Caudate nucleus (tissue), 63 donors: ENCODE measurements at places on chromosomes 12 and 14.
A peak's percentile ranks its signal among the peaks of the same experiment; 100 is the strongest.

DNA sequence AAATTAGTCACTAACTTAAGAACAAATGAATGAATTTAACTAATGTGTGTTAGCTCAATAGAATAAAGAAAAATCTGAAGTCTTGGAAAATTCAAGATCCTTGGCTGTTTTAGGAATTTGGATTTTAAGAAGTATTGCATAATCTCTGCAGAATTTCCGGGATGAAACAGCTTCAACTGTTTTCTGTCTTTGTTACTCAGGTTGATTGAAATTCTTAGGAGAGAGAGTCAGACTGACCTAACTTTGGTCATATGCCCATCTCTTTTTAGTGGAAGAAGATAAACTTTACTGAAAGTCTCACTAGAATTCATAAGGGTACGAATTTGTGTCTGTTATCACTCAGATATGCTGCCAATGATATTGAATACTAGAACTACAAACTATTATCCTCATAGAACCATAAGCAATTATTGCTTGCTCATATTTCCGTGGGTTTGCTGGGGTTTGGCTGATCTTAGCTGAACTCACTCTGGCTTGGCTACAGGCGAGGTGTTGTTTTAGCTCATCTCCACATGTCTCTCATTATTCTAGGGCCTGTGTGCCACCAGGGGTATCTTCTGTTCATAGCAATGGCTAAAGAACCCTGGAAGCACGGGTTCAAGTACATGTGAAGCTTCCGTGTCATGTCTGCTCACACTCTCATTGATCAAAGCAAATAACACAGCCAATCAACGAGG lies 257.4 kb upstream of the NOVA1 start:
- no peak for DNase-seq

DNA sequence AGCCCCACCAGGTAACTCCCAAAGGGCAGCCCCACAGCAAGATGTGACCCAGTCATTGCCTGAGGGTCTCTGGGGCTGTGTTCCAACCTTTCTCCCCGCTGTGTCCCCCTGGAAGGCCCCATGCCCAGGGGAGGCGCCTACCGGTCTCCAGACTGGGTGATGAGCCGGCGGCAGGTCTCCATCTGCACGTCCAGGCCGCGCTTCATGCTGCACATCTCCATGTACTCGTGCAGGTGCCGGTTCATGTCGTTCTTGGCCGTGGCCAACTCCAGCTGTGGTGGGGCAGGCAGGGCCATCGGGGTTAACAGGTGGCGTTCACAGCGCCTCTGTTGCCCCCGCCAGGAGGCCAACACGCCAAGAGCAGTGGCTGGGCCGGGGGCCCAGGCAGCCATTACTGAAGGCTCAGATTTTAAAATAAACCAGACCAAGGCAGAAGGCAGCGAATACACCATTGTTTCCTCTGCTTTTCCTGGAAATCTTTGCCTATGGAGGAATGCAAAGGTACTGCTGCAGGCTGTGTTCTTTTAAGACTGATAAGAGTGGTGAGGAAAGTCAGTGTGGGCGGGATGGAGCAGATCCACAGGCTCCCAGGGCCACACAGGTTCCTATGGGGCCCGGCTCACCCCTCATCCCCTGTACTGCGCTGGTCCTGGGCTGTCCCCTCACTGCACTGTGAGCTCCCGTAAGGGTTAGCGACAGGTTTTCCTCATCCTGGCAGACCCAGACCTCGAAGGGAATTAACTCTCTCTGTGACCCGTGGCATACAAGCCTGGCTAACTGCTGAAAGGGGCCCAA lies 7.3 kb downstream of the GAPDH start:
- DNase-seq, result no peak

GRCh38 chr14:68558096-68558495 lies 234.8 kb downstream of the ZFP36L1 start:
- DNase-seq, result no peak

DNA sequence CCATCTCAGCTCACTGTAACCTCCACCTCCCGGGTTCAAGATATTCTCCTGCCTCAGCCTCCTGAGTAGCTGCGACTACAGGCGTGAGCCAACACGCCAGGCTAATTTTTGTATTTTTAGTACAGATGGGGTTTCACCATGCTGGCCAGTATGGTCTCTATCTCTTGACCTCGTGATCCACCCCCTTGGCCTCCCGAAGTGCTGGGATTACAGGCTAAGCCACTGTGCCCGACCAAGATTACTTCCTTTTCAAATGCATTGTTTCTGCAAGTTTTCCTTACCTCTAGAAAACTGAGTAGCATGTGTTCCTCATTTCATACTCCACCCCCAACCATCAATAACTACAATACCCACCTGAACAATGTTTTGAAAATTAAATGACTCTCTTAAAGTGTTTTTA lies 13.1 kb downstream of the ARF6 start:
- DNase-seq, result no peak

DNA sequence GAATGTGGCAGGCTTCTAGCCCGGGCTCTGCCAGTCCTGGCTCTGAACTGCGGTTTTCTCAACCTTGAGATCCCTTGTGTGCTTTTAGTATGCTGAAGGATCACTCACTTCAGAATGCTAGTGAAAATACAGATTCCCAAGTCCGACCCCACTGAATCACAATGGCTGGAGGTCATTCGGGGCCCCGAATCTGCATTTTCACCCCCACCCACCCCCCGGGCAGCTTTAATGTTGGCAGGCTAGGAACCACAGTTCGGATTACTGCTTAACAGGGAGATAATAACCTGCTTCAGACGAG lies 573 bp upstream of the SUSD6 start:
- DNase-seq, result no peak

- no peak for DNase-seq
Measured at GRCh38 chr14:103748534-103748857, 32.9 kb downstream of the ZFYVE21 start.

- no peak for DNase-seq
Measured at GRCh38 chr14:24937300-24937699, 112.6 kb downstream of the STXBP6 start.

GRCh38 chr12:110687396-110688169 lies 1.3 kb downstream of the HVCN1 start:
- DNase-seq, result no peak

GRCh38 chr12:22353615-22354325 lies 19.3 kb upstream of the ST8SIA1 start:
- DNase-seq, result no peak

- DNase-seq, result no peak
Measured at GRCh38 chr14:70655110-70655826, 13.6 kb downstream of the TTC9 start.

GRCh38 chr12:42426746-42427145 lies 100.8 kb downstream of the PPHLN1 start:
- DNase-seq, result peak; percentile 15

- DNase-seq, result no peak
Measured at GRCh38 chr12:47272412-47273190, 192.8 kb upstream of the AMIGO2 start.

GRCh38 chr12:56257491-56258067 lies 605 bp downstream of the ANKRD52 start:
- DNase-seq, result no peak

GRCh38 chr12:86435053-86435452 lies 178.9 kb upstream of the MGAT4C start:
- DNase-seq, result no peak

- no peak for DNase-seq
Measured at GRCh38 chr12:127416796-127417195, 850.2 kb upstream of the TMEM132C start.

GRCh38 chr12:102438047-102438826 lies 42.1 kb downstream of the IGF1 start:
- no peak for DNase-seq

GRCh38 chr14:102935756-102936155 lies 13.3 kb downstream of the AMN start:
- no peak for DNase-seq

DNA sequence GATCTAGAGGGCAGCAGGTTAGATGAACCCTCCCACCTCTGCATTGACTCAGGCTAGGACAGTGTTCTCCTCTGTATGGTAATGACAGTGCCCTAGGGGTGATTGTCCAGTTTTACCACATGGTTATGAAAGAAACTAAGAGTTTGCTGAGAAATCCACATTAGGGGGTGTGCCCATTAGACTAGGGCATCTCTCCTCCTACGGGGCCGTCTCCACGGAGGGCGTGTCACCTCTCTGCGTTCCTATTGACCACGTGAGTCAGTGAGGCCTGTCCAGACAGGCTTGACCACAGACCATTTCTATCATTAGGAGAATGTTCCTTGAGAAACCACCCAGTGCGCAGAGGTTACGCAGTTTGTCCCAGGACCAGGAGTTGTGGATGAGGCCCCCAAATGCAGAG lies 8.3 kb downstream of the MVK start:
- no peak for DNase-seq

DNA sequence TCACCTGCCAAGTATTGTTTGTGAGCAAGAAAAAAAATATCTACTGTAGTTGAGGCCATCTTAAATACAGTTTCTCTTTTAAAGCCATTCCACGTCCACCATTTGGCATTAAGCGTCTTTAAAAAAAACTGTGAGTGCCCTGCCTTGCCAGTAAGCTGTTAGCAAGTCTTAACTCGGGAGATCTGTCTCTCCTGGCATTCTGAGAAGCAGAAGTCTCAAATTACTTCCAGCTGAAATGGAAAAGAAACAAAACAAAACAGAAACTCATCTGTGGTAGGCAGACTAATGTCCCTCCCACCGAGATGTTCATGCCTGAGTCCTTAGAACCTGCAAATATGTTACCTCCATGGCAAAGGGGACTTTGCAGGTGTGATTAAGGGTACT lies 126.2 kb downstream of the CRADD start:
- no peak for DNase-seq

DNA sequence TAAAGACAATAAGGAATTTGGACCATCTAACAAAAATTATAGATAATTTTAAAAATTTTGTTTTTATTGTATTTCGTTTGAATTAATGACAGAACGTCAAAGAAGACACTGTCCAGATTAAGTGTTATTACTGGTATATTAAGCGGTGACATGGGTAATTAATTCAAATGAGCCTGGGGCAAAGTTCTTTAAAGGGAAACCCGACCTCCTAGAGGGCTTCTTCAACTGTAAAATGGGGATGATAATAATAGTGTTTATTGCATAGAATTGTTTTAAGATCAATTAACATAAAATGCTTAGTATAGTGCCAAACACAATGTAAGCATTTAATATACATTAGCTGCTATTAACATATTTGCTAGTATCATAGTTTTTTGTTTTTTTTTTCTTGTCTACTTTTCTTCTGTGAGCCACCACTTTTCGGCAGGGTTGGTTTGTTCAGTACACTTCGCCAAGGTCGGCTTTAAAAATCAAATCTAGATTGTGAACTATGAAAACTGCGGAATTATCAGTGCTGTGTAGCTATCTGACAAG lies 514 bp upstream of the LARP4 start:
- no peak for DNase-seq

GRCh38 chr12:75564398-75564797 lies 53.0 kb upstream of the KRR1 start:
- DNase-seq, result no peak

- DNase-seq, result no peak
Measured at GRCh38 chr12:3631759-3632158, 121.2 kb downstream of the CRACR2A start.

DNA sequence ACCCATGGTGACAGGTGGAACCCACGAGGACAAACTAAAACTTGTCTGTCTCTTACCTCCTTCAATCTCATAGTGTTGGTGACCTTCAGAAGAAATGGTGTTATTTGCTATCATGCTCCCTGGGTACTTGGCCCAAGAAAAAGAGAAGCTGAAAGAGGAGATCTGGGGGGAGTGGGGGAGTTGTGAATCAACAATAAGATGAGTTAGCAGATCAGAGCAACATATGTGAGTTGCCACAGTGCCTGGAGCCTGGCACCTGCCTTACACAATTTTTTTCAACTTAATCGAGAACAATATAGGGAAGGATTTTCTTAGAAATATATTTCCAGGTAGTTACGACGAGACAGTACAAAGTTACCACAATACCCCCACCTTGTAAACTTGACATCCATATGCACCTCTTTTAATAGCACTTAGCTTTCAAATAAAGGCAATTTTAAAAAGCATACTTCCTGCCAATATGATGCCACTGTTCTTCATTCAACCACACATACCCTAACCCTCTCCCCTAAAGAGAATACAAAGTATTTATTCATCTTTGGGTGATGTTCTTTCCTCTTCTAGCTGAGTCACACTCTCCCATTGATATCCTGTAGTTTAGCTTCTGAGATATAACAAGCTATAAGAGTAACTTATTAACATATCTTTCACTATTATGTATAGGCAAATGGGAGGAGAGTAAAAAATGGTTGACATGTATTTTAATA lies 424.1 kb upstream of the OR4E1 start:
- DNase-seq, result no peak

DNA sequence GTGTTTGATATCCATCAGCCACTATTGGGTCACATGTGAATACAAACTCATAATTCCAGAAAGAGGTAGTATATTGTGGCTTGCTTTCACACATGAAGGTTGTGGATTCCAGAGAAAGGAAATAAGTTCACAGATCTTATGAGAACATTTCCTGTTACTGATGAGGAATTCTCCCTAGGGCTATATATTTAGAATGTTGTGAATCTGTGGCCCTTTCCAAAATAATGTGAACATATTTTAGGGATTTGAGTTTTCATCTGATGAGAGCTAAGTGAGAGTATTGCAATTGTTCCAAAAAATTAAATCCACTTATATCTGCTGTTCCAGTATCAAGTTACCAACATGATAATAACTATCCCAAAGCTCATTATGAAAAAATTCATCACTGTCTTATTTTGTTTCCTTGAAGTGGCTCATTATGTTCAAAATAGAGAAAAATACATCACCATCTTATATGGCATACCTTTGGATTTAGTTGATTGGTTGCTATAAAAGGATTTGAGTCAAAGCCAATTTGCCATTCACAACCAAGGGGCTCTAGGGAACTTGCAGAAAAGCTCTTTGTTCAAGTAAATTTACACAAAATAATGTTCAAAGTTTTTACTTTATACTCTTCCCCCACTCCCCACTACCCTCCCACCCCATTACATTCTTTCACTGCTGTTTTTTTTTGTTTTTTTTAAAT lies 76.3 kb downstream of the MYRFL start:
- no peak for DNase-seq

DNA sequence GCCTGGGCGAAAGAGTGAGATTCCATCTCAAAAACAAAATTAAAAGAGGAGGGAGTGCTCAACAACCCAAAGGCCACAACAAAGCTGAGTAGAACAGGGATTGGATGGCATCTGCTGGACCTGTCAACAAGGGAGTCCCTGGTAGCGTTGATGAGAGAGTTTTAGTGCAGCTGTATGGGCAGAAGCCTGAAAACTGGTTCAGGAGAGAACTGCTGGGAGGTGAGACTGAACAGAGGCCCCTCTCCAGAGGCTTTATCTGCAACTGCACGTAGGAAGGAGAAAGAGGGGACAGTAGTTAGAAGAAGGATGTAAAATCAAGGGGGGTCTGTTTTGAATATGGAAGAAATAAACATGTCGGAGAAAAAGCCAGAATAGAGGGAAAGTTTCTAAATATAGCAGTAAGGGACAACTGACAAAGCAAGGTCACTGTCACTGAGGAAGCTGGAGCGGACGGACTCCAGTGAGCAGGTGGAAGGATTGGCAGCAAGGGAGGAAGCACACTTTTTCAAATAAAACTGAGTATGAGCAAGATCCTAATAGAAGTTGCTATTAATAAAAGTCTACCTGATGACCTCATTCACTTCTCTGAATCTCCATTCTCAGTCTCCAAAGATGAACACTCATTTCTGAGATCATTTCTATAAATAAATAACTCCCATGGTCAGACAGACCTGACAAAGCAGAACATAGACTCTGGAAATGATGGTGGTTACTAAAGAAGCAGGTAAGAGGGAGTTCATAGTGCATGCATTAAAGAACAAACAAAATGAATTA lies 11.8 kb upstream of the ATF1 start:
- no peak for DNase-seq
